ENCODE measurements at places on chromosomes 4 and X.
A peak's percentile ranks its signal among the peaks of the same experiment; 100 is the strongest.

DNA sequence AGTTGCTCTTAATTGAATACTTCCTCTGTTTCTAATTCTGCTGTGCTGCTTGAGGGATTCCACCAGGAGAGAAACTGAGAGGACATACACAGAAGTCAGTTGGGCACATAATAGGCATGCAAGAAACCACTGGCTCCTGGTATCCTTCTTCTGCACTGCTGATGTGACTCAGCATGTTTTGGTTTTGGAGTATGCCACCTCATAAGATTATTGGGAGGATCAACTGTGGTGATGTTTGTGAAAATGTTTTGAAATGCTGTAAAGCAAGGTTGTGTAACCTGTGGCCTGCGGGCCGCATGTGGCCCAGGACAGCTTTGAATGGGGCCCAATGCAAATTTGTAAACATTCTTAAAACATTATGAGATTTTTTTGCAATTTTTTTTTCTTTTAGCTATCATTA lies 119.6 kb downstream of the GATB start:
- DNase-seq: peak; percentile 45

- no peak for DNase-seq
Measured at GRCh38 chr4:123419885-123420755, 23.5 kb downstream of the SPRY1 start.

GRCh38 chrX:141278306-141278705 lies 36.0 kb upstream of the SPANXC start:
- peak; percentile 40 for DNase-seq

DNA sequence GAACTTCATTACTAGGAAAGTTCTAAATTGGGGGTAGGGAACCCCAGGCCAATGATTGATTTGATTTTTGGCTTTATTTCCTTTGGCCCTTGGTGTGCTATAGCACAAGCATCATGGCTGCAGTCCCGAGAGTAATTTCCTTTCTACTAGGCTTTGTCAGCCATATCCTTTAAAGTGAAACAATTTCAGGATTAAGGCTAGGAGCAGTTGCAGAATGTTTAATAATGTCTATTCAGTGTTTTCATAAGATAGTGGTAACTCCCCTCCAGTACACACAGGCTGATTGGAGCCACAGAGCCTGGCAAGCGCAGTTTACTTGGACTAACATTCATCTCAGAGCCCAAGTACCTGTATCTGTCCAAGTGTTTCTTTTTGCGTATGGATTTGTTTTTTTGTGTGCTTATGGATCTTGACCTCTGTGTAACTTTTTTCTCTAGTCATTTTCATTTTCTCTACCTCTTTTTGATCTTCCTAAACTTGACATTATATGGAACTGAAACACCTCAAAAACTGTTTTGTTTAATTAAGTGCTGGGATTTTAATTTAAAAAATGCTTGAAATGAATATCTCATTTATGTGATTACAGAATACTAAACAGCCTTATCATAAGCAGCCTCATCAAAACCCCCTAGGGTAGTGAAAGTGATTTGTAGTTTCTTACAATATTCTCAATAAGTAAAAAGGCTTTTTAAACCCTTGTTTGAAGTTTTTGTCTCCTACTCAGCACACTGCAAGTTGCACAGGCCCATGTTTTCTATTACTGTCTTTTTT lies 7.5 kb downstream of the STIM2 start:
- no peak for DNase-seq

DNA sequence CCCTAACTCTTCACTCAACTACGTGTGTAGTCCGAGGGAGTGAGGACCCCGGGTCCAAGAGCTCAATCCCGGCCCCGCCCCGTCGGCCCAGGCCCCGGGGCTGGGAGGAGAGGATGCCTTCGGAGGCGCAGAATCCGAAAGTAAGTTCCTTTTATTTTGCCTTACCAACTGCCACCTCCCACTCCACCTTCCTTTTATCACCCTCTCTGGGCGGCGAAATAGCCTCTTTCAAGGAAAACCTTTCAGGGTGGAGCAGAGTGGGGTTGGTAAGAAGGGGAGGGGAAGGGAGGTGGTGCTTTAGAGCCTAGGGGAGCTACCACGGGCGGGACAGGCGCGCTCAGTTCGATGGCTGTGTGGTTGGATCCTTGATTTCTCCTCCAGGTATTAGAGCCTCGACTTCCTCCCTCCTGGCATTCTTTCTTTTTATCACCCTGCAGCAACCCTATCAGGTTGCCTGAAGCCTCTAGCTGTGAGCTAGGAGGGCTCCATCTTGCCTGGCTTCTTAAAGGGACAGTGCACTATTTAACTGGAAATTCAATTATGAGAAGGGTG lies 191.2 kb downstream of the RRAGB start:
- DNase-seq: peak; percentile 46

DNA sequence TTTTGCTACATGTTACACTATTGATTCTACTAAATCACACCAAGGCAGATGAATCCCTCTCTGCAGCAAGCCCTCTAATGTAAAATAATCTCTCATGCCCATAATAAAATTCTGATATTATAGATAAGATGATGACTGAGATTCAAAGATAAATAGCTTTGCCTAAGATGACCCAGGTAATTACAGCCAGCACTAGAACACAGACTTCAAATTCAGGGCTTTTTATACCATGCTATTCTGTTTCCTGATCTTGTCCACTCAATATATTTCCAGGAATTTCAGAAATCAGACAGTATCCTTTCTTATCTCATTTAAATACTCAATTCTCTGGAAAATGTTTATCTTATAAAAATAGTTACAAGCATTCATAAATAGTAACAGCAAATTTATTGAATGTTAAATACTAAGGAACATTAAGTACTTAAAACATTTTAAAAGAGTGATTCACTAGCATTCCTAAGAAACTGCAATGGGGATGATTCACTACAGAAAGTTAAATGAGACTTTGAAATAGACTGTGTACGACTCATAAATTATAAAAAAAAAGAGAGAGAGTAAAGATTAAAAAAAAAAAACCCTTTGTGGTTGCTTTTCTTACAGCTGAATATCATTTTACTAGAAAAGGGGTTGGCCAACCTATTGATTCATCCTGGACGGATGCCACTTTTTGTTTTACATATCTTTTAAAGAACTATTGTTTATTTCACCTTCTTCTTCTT lies 45.8 kb upstream of the IL21 start:
- DNase-seq: peak; percentile 92

- DNase-seq: no peak
Measured at GRCh38 chr4:102551958-102552565, 50.9 kb downstream of the NFKB1 start.

DNA sequence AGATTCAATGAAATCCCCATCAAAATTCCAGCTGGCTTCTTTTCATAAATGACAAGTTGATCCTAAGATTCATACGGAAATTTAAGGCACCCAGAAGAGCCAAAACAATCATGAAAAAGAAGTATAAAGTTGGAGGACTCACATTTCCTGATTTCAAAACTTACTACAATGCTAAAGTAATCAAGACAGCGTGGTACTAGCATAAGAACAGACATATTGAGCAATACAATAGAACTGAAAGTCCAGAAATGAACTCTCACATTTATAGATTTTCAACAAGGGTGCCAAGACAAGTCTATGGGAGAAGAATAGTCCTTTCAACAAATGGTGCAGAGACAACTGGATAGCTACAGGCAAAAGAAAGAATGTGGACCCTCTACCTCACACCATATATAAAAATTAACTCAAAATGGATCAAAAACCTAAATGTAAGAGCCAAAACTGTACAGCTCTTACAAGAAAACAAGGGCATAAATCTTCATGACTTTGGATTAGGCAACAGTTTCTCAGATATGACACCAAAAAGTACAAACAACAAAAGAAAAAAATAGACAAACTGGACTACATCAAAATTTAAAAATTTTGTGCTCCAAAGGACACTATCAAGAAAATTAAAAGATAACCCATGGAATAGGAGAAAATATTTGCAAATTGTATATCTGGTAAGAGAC lies 28.5 kb downstream of the SASH3 start:
- DNase-seq: no peak

DNA sequence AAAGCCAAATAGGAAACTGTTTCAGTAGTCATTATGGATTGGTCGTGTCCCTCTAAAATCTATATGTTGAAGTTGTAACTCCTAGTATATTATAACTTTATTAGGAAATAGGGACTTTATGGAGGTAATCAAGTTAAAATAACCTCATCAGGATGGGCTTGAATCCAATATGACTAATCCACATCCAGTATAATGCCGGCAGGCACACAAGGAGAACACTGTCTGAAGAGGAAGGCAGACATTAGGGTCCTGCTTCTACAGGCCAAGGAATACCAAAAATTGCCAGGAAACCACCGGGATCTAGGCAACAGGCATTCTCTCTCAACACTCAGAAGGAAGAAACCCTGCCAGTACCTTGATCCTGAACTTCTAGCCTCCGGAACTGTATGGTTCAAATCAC lies 130.3 kb downstream of the ATP10D start:
- DNase-seq: no peak

DNA sequence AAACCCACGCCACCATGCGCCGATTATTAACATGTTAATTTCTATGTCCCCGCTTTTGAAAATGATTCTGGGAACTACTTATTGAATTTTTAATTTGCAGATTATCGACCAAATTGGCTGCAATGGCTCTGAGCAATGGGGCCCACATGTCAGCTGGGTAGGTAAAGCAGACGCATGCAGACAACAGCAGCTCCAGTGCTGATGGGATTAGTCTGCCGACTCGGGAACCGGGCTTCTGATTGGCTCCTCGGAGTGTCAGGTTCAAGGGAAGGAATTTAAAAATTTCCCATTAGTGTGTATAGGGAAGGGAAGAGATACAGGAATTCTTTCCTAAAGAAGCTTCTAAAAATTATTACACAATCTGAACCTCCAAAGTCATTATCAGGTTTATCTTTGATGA lies 77.4 kb upstream of the PPARGC1A start:
- DNase-seq: no peak

DNA sequence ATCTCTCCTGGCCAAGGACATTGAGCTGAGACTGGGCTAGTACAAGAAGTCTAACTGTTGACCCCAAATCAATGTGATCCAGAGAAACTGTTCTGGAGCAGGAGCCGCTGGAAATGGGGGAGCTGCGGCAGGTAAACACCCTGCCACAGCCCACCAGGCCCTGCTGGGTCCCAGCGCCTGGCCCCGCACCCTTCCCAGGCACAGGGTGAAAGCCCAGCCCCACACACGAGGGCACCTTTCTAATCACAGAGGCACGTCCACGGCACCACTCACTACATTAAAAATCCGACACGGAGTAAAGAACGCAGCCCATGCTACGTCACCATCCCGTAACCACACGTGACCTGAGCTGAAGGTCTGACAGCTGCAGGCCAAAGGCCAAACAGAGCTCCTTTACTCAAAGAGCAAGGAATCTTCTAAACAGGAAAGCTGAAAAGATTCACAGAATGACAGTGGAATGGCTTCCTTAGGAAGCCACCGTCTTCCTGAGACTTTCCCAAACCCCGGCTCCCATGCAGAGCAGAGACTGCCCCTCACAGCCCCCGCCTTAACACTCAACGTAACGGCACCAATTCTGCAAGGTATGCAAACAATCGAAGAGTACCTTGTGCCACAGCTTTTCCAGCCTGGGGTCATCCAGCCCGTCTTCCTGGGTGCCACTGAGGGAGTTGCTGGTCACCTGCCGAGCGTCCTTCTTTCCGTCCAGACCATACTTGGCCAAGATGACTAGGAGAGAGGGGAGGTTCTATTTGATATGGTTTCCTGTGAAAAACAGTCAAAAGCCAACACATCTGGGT lies 12.6 kb downstream of the LRPAP1 start:
- no peak for DNase-seq

GRCh38 chrX:47746446-47746845 lies 87.5 kb upstream of the UXT start:
- no peak for DNase-seq

DNA sequence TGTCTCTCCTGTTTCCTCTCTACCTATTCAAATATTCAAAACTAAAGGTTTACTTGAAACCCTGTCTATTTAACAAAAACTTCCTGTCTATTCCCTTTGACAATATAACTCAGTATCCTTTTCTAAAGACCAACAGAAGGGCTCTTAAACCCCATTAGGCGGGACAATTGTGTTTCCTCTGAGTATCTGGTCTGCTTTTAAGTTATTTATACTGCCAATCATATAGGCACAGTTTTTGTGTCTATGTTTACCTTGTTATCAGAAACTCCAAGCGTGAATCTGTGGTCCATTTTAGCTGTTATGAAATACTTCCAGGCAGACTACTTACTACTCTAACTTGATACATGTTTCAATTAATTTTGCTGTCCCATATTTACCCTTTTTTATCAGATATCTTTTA lies 350.0 kb upstream of the CTSO start:
- DNase-seq: no peak

DNA sequence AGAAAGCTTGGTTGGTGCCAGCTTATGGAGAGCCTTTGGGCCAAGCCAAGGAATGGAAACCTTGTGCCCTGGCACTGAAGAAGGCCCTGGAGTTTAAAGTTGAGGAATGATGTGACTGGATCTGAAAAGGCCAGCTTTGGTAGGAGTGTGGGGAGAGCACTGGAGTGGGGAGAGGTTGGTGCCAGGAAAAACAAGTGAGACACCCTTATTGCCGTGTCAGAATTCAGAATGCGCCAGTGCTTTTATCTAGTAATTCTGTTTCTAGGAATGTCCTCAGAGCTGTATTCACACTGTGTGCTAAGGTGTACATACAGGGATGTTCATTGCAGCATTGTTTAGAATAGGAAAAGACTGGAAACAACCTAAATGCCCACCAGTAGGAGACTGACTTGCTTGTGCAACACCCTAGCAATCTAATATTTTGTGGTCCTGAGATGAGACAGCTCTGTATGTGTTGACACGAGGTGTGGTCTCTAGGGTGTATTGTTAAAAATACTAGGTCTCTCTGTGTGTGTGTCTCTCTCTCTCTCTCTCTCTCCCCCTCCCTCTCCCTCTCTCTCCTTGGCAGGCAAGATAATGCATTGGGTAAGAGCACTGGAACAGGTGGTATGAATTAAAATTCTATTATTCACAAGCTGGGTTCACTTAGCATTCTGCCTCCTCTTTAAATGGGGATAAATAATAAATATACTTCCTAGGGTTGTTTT lies 107.8 kb downstream of the GATB start:
- no peak for DNase-seq

GRCh38 chrX:104255465-104255864 lies 732 bp upstream of the ESX1 start:
- DNase-seq: no peak

GRCh38 chr4:103011378-103012025 lies 8.0 kb downstream of the SLC9B1 start:
- peak; percentile 65 for DNase-seq

GRCh38 chr4:159048166-159048886 lies 54.6 kb upstream of the RAPGEF2 start:
- DNase-seq: peak; percentile 68

DNA sequence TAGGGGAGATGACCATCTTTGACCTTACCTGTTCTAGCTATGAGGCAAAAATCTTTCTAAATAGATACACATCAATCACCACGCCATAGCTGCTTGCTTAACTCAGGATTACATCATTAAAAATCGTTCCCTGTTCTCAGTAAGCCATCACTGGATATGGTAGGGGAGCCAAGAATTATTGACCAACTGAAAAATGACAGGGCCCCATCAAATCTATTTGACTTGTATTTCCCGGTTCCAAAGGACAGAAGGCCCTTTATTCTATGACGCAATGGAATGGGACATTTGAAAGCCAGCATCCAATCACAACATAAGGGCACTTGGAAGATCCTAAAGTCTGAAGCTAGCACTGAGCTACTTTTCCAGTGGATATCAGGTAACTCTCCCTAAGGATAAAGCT lies 75.6 kb upstream of the NOCT start:
- no peak for DNase-seq
